ENCODE measurements at places on chromosomes 1 and 21.

- no peak for DNase-seq
These were observed 18.3 kb upstream of the SHISA4 start for GRCh38 chr1:201870397-201870796.

DNA sequence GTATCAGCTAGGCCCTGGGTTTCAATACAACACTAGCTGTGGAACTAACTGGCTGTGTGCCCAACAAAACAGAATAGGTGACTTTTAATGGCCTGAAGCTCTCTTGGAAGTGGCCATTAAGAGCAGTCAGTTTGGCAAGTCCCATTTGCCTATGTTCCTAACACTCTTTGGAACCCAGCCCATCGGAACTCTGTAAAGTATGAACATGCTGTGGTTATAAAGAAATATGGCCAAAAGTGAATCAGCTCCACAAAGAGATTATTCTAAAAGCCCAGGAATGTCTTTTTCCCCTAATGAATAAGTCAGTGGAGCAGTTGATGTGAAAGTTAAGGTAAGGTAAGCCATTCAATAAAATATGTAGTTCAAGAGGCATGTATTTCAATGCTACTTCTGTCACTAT lies 223.7 kb upstream of the ADAMTS5 start:
- no peak for DNase-seq

DNA sequence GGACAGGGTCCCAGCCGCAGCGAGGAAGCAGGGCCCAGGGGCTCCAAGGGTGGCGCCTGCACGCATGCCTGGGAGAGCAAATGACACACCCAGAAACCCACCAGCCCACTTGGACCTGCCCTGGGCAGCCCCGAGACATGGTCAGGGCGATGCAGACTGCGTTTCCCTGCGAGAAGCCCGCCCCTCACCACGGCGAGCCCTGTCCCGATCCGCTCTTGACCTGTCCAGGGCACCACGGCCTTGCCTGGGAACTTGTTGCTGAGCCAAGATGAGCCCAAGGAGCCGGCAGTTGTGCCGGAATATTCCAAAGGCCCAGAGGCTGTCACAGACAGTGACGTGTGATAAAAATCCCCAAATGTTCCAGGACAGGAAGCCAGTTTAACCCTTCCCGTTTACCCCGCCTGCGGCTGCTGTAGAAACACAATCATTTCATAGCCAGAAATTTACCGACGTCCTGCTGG lies 78.1 kb downstream of the SIK1 start:
- DNase-seq: no peak

- no peak for DNase-seq
These were observed 51.4 kb downstream of the ADCY10 start for GRCh38 chr1:167862432-167863076.

GRCh38 chr1:115347282-115347681 lies 9.2 kb upstream of the NGF start:
- no peak for DNase-seq

- no peak for DNase-seq
These were observed 19.0 kb downstream of the MRPS6 start for GRCh38 chr21:34092262-34092921.

- DNase-seq: no peak
These were observed 43.7 kb upstream of the PIGC start for GRCh38 chr1:172487550-172487949.

- DNase-seq: no peak
These were observed 10.8 kb upstream of the SMAP2 start for GRCh38 chr1:40362699-40363098.

DNA sequence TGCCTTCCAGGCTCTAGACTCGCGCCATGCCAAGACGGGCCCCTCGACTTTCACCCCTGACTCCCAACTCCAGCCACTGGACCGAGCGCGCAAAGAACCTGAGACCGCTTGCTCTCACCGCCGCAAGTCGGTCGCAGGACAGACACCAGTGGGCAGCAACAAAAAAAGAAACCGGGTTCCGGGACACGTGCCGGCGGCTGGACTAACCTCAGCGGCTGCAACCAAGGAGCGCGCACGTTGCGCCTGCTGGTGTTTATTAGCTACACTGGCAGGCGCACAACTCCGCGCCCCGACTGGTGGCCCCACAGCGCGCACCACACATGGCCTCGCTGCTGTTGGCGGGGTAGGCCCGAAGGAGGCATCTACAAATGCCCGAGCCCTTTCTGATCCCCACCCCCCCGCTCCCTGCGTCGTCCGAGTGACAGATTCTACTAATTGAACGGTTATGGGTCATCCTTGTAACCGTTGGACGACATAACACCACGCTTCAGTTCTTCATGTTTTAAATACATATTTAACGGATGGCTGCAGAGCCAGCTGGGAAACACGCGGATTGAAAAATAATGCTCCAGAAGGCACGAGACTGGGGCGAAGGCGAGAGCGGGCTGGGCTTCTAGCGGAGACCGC lies 2.0 kb upstream of the OLIG2 start:
- no peak for DNase-seq
